CD8-positive, alpha-beta memory T cell (primary cell): ENCODE measurements at places on chromosomes 2 and 18. TPM values are rescaled to one million over a fixed set of nuclear protein-coding genes. Genes with fewer than 3 reads are reported as not detected.

DNA sequence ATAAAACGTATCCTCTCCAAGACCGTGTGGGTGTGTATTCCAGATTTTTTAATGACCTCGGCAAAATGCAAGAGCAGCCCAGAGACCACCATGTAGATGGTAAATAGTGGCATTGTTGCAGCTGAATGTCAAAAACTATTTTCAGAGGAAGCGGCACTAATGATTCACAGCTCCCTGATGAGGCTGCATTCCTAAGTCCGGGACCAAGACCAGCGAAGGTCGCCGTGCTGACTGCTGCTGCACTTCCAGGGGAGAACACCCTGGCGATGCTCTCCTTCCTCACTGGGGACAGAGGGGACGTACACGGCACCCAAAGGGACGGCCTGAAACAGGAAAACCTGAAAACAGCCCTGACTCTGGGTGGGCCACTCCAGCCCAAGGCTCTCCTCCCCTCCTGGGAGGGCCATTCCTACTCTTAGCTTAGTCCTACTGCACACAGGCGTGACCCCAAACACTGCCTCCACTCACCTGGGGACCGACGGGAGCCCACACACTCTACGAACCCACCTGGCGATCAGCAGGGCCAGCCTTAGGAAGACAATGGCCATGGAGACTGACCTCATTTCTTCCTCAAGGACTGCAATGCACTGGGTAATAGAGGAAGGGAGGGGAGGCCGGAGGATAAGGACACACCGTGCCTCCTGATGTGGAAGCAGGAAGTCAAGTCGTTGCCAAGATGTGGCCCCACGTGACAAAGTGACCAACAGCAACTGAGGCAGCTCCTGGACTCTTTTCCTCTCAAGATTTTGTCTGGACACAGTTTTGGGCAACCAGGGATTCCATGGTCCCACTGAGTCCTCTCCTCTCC, 82.8 kb downstream of the ZNF516 start:
- no peak overlapping the region for H3K4me3 ChIP-seq
- H3K27me3 ChIP-seq: no peaks in the 10 kb centered on the region
- no peak for DNase-seq
- no peak overlapping the region for H3K27ac ChIP-seq
- H3K36me3 ChIP-seq: no peaks in the 10 kb centered on the region

GRCh38 chr2:2823061-2823753, 492.1 kb upstream of the MYT1L start:
- no peaks in the 10 kb centered on the region for H3K27me3 ChIP-seq
- no peak overlapping the region for H3K27ac ChIP-seq
- DNase-seq: no peak

HNRNPLL gene
- 77.4 TPM for total RNA-seq

SERPINB10 gene
- total RNA-seq: not detected

- no peaks in the 10 kb centered on the region for H3K27me3 ChIP-seq
- peaks cover 41% of the 10 kb centered on the region for H3K36me3 ChIP-seq
- no peak overlapping the region for H3K4me3 ChIP-seq
- H3K4me1 ChIP-seq: no peaks in the 10 kb centered on the region
These were observed 86.8 kb upstream of the DNER start for GRCh38 chr2:229800997-229801754.

GRCh38 chr18:36176177-36176584, 11.1 kb upstream of the MOCOS start:
- H3K4me1 ChIP-seq: no peaks in the 10 kb centered on the region
- H3K27ac ChIP-seq: no peak overlapping the region
- DNase-seq: no peak

DNA sequence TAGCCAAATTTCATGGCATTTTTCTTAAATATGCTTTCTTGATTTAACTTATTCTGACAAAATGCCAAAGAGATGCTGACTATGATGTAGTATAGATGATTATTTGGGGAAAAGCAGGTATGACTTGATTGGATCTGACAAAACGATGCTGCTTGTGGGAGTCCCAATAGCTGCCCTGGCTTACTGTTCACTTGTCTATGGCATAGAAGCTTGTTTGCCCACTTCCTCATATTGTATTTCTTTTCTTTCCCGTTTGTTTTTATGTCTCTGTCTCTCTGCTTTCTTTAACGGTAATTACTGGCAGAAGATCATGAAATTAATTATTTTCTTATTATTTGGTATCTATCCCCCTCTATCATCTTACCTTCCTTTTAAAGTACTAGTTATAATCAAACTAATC, 43.0 kb downstream of the EPC2 start:
- H3K4me3 ChIP-seq: no peak overlapping the region
- H3K27ac ChIP-seq: no peak overlapping the region
- no peaks in the 10 kb centered on the region for H3K27me3 ChIP-seq
- peaks cover 4% of the 10 kb centered on the region for H3K36me3 ChIP-seq
- no peak for DNase-seq

GRCh38 chr18:58788971-58789875, 75.5 kb upstream of the ZNF532 start:
- no peak overlapping the region for H3K27ac ChIP-seq
- no peaks in the 10 kb centered on the region for H3K4me1 ChIP-seq
- H3K36me3 ChIP-seq: no peaks in the 10 kb centered on the region
- no peaks in the 10 kb centered on the region for H3K27me3 ChIP-seq
- no peak for DNase-seq

DNA sequence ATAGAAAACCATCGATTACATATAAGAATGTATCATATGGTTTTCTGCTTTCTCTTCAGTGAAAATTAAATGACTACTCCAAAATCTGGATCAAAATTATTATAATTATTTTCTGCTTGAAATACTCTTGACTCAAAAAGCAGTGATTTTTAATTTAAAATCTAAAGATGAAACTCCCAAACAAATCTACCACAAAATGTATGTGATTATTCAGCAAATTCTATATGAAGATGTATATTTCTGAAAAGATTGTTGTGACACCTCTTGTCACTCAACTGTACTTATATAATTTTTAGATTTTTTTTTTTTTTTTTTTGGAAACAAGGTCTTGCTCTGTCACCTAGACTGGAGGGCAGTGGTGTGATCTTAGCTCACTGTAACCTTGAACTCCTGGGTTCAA, 98.6 kb downstream of the MTCL1 start:
- DNase-seq: no peak
- no peaks in the 10 kb centered on the region for H3K27me3 ChIP-seq
- peaks cover 9% of the 10 kb centered on the region for H3K4me1 ChIP-seq
- no peak overlapping the region for H3K4me3 ChIP-seq
- no peaks in the 10 kb centered on the region for H3K36me3 ChIP-seq
- H3K27ac ChIP-seq: no peak overlapping the region

DNAH6 gene
- total RNA-seq: 0.24 TPM

- no peaks in the 10 kb centered on the region for H3K4me1 ChIP-seq
- H3K4me3 ChIP-seq: no peak overlapping the region
- no peaks in the 10 kb centered on the region for H3K27me3 ChIP-seq
- H3K36me3 ChIP-seq: no peaks in the 10 kb centered on the region
These were observed 117.4 kb upstream of the RPRM start for GRCh38 chr2:153595939-153596338.

DNA sequence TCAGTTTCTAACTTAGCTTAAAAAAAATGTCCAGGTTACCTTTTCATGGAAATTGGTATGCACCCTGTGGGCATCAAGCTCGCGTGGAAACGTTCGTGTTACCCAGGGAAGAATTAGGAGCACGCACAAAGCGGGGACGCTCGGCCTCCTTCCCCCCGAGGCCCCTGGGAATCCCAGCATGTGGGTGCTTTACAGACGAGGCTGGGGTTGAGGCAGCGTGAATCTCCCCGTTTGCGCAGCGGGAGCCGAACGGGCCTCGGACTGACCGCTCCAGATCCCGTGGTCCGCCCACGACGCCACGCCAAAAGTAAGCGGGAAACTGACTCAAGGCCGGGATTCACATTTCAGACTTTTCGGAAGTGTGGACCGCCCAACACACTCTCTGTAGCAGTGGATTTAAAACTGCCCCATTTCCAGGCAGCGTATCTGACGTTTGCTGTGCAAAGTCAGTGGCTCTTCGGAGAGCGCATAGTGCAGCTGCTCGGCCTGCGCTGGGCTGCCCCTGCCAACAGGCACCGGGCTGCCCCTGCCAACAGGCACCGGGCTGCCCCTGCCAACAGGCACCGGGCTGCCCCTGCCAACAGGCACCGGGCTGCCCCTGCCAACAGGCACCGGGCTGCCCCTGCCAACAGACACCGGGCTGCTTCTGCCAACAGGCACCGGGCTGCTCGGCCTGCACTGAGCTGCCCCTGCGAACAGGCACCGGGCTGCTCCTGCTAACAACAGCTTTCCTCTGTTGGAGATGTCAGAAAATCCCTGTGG, 49.7 kb downstream of the SH3YL1 start:
- no peak overlapping the region for H3K27ac ChIP-seq
- no peak overlapping the region for H3K4me3 ChIP-seq
- H3K27me3 ChIP-seq: no peaks in the 10 kb centered on the region
- no peak for DNase-seq
- H3K4me1 ChIP-seq: no peaks in the 10 kb centered on the region

- H3K27me3 ChIP-seq: no peaks in the 10 kb centered on the region
- H3K36me3 ChIP-seq: no peaks in the 10 kb centered on the region
- H3K4me1 ChIP-seq: no peaks in the 10 kb centered on the region
- DNase-seq: no peak
These were observed 1231.7 kb upstream of the ZEB2 start for GRCh38 chr2:145751629-145752028.

GRCh38 chr2:464562-465309, 176.8 kb upstream of the ALKAL2 start:
- H3K27ac ChIP-seq: no peak overlapping the region
- H3K27me3 ChIP-seq: peaks cover 11% of the 10 kb centered on the region
- no peak overlapping the region for H3K4me3 ChIP-seq
- H3K4me1 ChIP-seq: peaks cover 20% of the 10 kb centered on the region

REG3G gene
- total RNA-seq: not detected

DNA sequence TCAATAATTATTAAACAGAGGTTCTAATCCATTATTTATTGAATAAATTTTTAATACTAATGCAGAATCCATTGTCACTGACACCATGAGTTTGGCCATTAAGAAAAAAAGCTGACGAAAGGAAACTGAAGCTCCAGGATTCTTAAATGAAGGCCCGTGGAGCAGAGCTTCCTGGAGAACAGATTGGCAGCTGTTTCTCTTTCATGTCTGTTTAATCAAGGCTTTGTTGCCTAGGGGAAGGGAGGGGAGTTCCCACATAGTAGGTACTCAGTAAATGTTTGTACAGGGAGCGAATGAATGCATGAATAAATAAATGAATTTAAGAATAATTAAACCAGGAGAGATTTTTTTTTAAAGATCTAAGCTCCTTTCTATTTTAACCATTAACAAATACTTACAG, 315.1 kb upstream of the KLHL29 start:
- H3K4me3 ChIP-seq: no peak overlapping the region
- no peaks in the 10 kb centered on the region for H3K27me3 ChIP-seq
- H3K36me3 ChIP-seq: no peaks in the 10 kb centered on the region
- H3K27ac ChIP-seq: no peak overlapping the region
- no peak for DNase-seq
- H3K4me1 ChIP-seq: no peaks in the 10 kb centered on the region

CYP26B1 gene
- not detected for total RNA-seq

DNA sequence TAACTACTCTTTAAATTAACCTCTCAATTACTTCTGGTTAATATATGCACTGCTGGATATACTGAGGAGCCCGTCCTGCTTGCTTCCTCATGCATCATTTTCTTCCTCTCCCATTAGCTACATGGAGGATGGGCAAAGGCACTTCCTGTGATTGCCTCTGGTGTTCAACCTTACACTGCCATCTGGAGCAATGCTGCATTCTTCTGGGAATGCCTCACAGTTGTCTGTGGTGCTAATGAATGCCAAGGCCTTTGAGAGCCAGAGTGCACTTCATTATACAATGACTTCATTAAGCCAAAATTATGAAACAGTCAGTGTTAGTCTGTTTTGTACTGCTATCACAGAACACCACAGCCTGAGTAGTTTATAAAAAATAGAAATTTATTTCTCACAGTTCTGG, 134.8 kb upstream of the DOCK10 start:
- no peak overlapping the region for H3K4me3 ChIP-seq
- no peaks in the 10 kb centered on the region for H3K27me3 ChIP-seq
- DNase-seq: no peak
- no peaks in the 10 kb centered on the region for H3K36me3 ChIP-seq
- H3K27ac ChIP-seq: no peak overlapping the region

- H3K36me3 ChIP-seq: no peaks in the 10 kb centered on the region
- H3K27ac ChIP-seq: no peak overlapping the region
- H3K4me3 ChIP-seq: no peak overlapping the region
- no peaks in the 10 kb centered on the region for H3K27me3 ChIP-seq
These were observed 453.4 kb upstream of the SLC14A2 start for GRCh38 chr18:45161850-45162249.

DNA sequence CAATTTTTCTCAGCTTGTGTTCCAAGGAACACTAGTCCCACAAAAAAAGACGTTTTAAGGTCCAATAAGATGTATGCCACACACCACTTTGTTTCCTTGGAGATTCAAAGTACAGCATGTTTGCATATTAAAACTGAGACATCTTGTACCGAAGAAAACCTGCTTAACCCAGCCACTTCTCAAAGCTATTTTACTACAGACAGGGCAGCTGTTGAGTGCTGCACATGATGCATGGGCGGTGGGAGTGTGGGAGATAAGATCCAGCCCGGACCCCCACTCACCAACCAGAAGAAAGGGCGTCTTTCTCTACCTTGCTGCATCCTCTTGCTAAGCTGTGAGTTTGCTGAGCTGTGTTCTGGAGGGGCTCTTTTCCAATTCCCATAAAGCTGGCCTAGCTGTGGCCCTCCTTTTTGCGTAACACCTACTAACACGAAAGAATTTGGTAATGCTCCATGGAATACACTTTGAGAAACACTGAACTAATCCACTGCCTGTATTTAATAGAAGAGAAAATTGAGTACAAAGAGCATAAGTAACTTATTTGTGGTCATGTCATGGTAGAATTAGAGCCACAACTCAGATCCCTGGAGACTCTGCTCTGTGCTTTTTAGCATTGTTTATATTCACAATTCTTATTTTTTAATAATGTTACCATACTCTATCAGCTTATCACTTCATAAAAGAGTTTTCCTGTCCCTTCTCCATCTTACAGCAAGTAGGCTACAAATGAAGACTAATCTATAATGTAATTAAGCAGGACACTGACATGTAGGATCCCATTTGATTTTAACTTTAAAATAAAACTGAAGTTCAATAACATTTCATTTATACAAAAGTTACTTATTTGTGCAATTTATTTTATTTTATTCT, 90.0 kb downstream of the PLEKHM3 start:
- H3K27me3 ChIP-seq: no peaks in the 10 kb centered on the region
- H3K27ac ChIP-seq: no peak overlapping the region
- no peak overlapping the region for H3K4me3 ChIP-seq
- H3K36me3 ChIP-seq: no peaks in the 10 kb centered on the region
- H3K4me1 ChIP-seq: no peaks in the 10 kb centered on the region
- no peak for DNase-seq

- no peak overlapping the region for H3K4me3 ChIP-seq
- peaks cover 12% of the 10 kb centered on the region for H3K36me3 ChIP-seq
- no peak for DNase-seq
- H3K27ac ChIP-seq: no peak overlapping the region
- peaks cover 88% of the 10 kb centered on the region for H3K4me1 ChIP-seq
These were observed 8.7 kb downstream of the TTC39C start for GRCh38 chr18:24023185-24023814.
